Stimulated activated CD4-positive, alpha-beta T cell treated with anti-CD3 and anti-CD28 coated beads, Interleukin-1b, Interleukin-23, amount 100 ng/mL, for 48 hours (primary cell): ENCODE measurements at places on chromosomes 4 and X.

DNA sequence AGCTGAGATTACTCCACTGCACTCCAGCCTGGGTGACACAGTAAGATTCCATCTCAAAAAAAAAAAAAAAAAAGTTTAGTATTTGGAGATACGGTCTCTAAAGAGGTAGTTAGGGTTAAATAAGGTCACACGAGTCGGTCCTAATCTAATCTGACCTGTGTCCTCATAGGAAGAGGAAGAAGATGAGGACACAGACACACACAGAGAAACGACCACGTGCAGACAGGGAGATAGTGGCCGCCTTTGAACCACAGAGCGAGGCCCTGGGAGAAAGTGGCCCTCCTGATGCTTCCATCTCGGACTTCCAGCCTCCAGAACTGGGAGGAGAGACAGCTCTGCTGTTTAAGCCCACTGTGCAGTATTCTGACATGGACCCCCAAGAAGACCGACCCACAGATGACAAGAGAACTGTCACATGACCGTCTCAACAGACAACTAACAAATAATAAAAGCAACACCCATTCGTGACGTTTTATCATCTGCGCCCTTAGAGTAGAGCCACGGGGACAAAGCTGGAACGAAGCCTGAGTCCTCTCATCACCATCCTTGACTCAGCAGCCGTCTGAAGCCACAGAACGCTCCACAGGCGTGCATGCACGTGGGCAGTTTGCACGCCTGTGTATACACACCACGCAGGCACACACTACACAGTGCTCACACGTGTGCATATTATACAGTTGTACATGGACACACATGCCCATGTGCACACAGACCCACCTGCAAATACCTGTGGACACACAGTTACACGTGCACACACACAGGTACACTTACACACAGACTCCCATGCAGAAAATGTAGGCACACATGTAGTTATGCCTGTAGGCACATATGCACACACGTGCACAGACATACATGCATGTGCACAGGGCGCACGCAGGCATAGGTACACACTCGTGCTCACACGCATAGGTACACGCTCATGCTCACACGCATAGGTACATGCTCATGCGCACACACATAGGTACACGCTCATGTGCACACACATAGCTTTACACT is 51.7 kb downstream of the FAM53A start:
- no peak for DNase-seq

- no peak for DNase-seq
Observed at GRCh38 chr4:47213971-47214370, 182.6 kb downstream of the GABRB1 start.

- DNase-seq, result no peak
Observed at GRCh38 chrX:1045680-1046314, 166.7 kb downstream of the CRLF2 start.

DNA sequence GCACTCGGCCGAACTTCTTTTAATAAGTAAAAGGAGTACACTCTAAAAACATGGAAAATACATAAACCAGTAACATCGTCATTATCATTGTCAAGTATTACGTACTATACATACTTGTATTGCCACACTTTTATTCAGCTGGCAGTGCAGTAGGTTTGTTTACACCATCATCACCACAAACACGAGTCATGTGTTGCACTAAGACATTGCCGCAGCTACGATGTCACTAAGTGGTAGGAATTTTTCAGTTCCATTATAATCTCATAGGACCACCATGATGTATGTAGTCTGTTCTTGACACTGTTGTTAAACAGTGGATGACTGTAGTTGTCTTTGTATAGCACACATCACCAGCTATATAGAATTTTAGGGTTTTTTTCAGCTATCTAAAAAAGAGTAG is 48.0 kb upstream of the TMEM131L start:
- DNase-seq, result no peak

- DNase-seq, result no peak
Observed at GRCh38 chrX:94401426-94401825, 727.4 kb downstream of the FAM133A start.

GRCh38 chr4:53050361-53050774 is 188.3 kb downstream of the RASL11B start:
- DNase-seq, result no peak

GRCh38 chr4:56156141-56156540 is 207.4 kb downstream of the CEP135 start:
- no peak for DNase-seq

- DNase-seq, result no peak
Observed at GRCh38 chr4:165715211-165715610, 157.8 kb upstream of the TLL1 start.

- DNase-seq, result no peak
Observed at GRCh38 chrX:130799393-130799792, 103.6 kb downstream of the ENOX2 start.

- DNase-seq, result no peak
Observed at GRCh38 chr4:140257461-140258305, 103.7 kb upstream of the MAML3 start.

DNA sequence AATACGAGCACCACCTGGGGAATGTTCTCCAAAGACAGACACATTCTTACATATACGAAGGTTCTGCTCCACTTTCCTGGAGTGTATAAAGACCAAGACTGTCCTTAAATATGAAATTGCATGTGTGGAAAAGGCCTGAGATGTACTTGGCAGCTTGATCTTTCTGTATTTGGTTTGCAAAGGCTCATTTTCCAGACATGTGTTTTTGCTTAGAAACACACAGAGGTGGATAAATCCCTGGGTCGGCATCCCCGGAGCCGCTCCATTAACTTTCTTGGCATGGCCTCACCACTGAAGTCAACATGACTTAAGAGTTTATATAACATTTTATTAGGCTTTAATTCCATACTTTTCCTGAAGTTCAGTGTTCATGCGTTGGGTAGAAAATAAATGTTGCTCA is 239.4 kb downstream of the LDB2 start:
- no peak for DNase-seq

DNA sequence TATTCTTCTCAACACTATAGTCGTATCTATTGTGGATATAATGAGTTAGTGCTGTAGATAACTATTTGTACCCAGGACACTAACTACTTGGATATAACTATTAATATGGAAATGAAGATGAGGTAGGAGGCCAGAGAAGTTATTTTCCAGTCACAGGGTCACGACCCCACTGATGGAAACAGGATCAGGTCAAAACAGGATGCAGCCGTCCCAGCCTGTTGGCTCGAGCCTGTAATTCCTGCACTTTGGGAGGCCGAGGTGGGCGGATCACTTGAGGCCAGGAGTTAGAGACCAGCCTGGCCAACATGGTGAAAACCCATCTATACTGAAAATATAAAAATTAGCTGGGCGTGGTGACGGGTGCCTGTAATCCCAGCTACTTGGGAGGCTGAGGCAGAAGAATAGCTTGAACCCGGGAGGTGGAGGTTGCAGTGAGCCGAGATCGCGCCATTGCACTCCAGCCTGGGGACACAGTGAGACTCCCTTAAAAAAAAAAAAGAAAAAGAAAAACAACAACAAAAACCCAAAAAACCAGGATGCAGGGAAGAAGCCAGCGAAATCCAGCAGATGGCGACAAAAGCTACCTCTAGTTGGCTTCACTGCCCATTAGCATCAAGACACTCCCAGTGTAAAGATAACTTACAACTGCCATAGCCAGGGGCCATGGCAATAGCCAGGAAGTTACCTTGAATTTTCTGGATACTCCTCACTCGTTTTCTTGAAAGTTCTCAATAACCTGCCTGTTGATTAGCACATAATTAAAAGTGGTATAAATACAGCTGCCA is 37.9 kb upstream of the NKAP start:
- DNase-seq, result no peak

- DNase-seq, result no peak
Observed at GRCh38 chr4:36316607-36317006, 35.2 kb downstream of the DTHD1 start.

DNA sequence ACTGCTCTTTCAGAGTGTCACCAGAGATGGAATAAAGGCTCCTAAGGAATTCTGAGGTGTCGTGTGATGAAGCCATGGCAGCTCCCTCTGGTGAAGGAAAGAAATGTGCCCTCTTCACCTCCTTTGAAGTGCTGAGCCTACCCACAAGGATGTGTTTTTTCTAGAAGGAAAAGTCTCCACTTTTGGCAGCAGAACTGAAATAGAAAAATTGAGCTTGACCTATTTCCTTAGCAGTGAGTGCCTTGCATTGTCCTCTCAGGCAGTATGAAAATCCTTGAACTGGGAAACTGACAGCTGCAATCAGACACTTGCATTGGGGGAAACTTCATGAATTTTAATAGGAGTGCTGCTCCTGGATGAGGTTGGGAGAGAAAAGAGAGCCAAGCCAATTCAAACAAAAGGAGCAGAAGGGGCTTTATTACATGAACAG is 95.2 kb downstream of the DCLK2 start:
- DNase-seq, result no peak

- DNase-seq, result peak; percentile 34
Observed at GRCh38 chr4:98474408-98474844, 184.0 kb downstream of the TSPAN5 start.

- no peak for DNase-seq
Observed at GRCh38 chrX:10356979-10357378, 200.2 kb downstream of the CLCN4 start.

DNA sequence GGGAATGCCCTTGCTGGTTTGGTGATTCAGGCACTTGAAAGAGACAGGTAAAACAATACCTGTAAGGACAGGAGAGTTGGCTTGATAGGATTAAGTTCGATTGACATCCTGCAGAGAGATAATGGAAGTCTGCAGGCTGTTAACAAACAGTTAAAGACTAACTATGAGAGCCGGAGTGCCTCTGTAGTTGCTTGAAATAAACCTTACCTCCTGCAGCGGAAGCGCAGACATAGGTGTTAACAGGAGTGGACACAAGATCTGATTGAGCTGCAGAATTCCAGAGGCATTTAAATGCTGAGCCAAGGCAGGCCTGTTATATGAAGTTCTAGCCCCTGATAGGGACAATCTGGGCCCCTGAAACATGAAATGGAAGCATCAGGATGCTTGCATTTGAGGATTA is 416.7 kb upstream of the MAOA start:
- no peak for DNase-seq

DNA sequence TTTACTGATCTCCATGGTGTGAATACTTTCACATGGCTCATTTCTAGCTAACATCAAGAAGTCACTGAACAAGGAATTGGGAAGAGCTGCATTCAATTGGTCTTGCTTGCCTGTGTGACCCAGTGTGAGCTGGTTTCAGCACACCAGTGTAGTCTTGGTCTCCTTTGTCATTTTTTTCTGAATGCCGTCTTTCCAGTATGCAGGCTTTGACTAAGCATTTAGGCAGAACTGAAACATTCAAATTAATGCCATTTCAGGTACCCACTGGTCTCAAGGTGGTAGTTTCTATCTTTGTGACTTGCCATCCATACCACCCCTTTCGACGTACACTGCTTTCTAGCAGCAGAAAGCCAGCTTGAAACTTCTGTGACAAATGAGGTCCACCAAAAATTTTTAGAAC is 550.5 kb upstream of the BOD1L1 start:
- DNase-seq, result peak; percentile 5

GRCh38 chrX:31420711-31421151 is 348.9 kb upstream of the FTHL17 start:
- no peak for DNase-seq
